H9 (cell line): ENCODE measurements at places on chromosomes 4 and X.

DNA sequence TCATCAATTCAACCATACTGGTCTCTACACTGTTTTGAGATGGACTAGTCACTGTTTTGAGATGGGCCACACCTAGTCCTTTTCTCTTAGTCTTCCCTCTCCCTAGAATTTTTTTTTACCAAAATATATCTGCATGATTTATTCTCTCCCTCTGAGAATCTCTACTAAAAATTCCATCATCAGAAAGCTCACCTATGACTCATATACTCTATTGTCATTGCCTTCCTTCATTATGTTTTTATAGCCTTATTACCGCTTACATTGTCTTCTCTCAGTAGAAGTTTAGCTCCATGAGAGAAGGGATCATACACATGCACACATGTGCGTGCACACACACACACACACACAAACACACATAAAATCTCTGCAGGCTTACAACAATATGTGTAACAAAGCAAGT is 303.6 kb downstream of the PCDH10 start:
- no peak for DNase-seq

- DNase-seq: no peak
Measured at GRCh38 chr4:151147000-151147399, 47.6 kb downstream of the RPS3A start.

GRCh38 chr4:93648258-93648657 is 180.3 kb upstream of the ATOH1 start:
- no peak for DNase-seq

DNA sequence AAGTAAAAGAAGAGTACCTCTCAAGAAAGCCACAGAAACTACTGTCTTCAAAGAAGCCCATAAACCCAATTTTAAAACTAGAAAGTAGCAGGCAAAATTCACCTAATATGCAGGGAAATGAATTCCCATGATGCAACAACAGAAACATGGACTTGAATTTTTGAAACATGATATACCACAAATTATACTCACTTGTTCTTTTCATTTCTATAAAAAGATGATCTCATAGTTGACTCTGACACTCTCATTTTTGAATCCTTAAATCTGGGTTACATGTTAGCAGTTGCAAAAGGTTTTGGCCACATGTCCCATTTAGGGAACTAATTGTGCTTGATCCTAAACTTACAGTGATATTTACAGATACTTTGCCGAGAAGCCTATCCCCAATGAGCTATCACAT is 1130.8 kb downstream of the FAT4 start:
- DNase-seq: no peak

DNA sequence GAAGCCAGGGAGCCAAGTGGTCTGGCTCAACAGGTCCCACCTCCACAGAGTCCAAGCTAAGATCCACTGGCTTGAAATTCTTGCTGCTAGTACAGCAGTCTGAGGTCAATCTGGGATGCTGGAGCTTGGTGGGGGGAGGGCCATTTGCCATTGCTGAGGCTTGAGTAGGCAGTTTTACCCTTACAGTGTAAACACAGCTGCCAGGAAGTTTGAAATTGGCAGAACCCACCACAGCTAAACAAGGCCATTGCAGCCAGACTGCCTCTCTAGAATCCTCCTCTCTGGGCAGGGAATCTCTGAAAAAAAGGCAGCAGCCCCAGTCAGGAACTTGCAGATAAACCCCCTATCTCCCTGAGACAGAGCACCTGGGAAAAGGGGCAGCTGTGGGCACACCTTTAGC is 84.9 kb downstream of the EDA2R start:
- no peak for DNase-seq

DNA sequence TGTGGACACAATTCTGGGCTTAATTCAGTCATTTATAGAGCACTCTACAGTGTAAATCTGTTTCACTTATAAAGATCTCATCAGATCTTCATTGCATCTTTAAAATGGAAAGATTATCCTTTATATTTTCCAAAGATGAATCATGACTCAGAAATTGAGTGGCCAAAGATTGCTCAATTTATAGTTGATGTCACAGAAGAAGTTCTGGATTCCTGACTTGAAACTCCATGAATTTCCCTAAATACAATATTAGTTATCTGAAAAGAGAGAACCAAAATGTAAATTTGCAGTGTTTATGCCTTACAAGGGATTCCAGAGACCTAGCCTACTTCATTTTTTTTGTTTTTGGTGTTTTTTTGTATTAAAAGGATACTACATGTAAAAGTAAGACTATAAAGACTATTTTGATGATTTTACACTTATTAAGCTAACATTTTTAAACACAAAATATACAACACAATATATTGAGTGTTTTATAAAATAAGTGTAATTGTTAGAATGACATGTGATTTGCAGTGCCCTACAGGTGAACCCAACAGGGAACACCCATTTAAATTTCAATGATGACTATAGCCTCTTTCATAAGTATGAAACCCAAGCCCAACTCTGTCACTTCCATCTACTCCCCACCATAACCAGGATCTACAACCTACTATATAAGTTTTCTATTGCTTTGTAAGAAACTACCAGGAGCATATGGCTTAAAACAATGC is 183.5 kb downstream of the PCDH7 start:
- no peak for DNase-seq
